ENCODE measurements at places on chromosomes 6 and 20.

DNA sequence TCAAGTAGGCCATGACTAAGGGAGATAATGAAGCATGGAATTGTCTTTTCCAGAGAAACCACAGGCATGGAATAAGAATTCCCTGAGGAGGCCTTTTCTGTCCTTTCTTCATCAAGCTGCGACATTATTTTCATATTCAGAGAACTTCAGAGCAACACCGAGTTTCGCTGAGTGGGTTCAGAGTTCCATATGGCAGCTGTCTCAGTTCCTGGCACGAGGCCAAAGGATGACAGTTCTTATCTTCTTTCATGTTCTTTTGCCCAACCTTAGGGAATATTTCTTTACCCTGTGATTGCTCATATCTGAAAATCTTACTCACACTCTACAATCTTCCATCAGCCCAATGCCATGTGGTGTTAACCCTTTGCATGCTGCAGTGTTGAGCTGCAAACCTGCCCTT lies 135.3 kb upstream of the BMP2 start:
- DNase-seq: no peak

DNA sequence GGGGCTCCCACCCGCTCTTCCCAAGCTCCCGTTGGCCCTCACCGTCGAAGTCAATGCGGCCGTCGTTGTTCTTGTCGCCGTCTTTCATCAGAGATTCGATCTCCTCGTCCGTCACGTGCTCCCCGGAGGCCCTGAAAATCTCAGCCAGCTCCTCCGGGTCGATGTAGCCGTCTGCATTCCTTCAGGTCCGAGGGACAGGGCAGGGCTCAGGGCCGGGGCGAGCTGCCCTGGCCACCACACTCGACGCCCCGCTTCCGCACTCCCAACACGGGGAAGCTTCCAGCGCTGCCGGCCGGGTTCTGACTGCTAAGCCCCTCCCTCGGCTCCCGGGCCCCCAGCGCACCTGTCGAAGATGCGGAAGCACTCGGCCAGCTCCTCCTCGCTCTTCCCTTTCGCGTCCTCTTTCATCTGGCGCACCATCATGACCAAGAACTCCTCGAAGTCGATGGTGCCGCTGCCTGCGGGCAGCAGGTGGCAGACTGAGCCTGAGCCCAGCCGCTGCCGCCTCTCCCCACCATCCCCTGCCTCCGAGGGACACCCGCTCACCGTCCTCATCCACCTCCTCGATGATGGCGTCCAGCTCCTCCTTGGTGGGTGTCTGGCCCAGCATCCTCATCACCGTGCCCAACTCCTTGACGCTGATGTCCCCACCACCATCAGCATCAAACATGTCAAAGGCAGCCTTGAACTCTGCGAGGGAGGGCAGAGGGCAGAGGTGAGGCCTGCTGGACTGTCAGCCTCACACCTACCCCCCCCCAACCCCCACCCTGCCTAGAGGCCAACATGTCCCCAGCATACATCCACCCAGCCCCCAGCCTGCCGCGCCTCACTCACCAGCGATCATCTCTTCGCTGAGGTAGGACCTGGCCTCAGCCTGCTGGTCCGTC lies 2.9 kb downstream of the TNNC2 start:
- no peak for DNase-seq

- DNase-seq: no peak
These were observed 46.5 kb downstream of the ADTRP start for GRCh38 chr6:11732036-11732631.

DNA sequence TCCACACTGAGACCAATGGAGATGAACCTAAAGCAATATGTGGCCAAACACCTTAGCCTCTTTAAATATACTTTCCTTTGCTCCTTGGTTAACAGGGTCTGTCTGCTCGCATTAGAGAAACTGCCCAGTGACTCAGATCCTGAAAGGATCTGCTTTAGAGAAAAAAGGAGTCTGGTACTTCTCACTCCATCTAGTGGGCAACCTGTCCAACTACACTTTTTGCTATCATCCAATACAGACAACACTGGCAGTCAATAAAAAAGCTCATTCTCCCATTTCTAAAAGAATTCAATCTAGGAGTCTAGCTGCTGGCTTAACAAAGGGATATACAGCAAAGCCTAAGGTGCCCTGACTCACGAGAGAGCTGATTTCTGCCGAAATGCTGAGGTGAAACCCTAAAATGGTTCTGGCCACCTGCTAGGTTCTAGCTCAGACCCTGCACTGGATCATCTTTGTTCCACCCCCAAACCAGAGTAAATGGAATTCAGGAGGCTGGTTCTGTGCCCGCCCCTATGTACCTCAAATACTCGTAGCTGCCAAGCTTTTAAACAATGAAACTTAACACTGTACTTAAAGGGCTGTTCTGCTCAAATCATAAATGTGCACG lies 11.5 kb downstream of the GNL1 start:
- DNase-seq: no peak
